ENCODE measurements at places on chromosomes 4 and X.

DNA sequence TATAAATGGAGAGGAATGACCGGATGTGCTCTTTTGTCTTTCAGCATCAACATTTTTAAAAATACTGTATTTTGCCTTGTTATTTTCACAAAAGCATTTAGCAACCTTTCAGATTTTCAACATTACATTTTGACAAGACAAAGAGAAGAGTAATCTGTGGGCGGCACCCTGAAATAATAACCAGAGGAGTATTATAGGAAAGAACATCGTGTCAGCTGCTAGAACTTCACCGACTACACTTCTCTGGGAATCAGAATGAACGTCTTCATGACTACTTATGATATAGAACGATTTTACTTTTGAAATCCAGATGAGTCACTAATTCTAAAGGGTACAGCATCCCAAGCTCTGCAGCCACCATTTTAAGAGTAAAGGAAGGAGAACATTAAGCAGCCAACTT lies 531.5 kb upstream of the FRG1 start:
- DNase-seq: no peak

DNA sequence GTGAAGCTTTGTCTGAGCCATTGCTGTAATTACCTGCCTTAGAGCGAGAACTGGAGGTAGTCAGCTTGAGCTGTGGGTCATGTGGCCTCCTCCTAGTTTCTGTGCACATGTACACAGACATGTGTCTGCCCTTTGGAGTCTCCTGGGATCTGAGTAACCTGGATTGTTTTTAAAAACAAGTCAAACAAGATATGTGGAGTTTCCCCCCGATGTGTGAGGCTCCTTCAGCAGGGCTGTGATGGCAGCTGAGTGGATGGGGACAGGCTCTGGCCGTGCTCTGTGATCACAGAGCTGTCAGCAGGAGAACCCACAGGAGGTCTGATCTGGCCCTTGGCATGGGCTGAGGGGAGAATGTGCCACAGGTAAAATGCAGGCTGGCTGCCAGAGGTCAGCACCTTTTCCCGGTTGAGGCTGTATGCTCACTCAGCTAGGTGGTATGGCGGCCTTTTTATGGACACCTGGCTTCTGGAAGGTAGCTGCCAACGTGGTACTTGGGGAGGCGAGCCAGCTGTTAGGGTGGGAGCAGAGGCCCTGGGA lies 38.4 kb downstream of the NOP14 start:
- no peak for DNase-seq

DNA sequence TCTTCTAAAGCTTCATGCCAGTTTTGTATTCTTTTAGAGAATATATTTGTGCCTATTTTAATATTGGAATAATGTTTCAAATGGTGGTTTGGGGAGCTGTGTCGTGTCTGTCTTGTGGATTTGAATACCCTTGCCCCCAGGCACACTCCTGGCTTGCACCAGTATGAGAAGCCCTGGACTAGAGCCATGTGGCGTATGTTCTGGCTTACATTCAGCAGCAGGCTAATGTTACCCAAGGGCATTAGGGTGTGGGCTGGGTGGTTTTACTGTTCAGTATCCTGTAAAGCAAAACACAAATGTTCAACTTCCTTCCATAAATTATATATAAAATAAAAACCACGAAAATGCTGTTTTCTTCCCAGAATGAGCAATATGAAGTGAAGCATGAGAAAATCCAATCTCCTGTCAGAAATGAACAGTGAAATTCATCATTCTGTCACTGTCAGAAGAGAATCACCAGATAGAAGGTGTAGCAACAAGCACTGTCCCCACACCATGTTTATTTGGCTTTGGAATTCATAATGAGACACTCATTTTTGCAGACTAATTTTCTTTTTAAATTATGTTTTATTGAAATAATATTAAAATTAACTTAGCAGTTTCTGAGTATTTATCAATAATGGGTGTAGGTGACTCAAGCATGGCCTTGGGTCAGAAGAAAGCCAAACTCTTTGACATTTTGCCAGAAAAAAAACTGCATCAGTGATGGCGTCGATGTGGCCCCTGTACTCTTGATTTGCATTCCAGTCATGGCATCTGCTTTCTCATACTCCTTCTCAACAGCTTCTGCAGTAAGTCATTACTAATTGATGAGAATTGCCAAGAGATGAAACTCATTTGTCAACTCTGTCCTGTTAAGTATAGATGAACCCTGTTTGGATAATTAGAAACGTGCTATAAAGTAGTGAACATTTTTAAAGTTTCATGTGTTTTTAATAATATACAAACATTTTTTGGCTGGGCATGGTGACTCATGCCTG lies 43.8 kb downstream of the WWC2 start:
- DNase-seq: no peak

GRCh38 chr4:139188648-139189416 lies 11.8 kb upstream of the ELF2 start:
- DNase-seq: no peak

Data from AG04450 (cell line).